ENCODE measurements at places on chromosomes 12 and 14.

GRCh38 chr14:33511851-33512640, 438.8 kb downstream of the EGLN3 start:
- DNase-seq, result no peak

DNA sequence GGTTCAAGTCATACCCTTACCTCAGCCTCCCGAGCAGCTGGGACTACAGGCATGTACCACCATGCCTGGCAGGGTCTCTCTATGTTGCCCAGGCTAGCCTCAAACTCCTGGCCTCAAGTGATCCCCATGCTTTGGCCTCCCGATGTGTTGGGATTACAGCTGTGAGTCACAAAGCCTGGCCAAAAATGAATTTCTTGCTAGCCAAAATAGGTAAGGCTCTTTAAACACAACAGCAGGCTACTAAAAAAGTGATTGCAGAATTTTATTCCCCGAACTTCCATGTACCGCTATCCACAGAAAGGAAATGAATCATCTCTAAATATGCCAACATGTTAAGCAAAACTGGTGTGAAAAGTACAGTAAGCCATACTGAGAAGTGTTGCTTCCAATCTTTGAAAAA, 50.6 kb downstream of the WDHD1 start:
- no peak for DNase-seq

GRCh38 chr12:5588591-5588990, 156.7 kb downstream of the NTF3 start:
- no peak for DNase-seq

DNA sequence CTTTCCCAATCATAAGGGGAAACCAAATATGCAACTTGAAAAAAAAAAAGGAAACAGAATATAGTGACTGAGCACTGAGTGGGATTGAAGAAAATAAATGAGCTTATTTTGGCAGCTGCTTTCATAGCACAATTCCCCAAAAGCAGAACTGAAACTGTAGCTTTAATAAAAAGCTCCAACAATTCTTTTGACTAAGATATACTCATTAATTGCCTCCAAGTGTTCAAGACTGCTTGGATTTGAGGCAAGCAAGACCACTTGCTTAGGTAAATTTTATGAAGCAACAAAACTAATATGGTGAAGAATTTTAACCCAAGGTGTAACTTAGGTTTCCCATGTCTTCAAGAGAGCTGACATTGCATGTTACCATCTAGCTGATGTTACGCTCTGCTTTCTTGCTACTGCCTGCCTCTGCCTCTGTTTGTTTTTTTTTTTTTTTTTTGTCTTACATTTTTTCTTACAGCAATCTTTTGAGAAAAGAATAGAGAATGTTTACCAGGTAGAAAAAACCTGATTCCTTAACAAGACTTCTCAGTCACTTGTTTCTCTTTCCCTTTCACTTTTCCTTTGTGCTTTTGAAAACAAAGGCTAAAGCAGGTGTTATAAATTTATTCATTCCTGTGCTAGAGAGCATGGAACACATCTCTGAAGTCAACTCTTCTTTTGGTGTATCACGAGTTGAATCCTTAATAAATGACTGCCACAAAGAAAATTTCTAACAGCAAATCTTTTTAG, 134.4 kb downstream of the BCAT1 start:
- DNase-seq, result peak; percentile 63

Measured in GM12865 (cell line).